ENCODE measurements at places on chromosomes 12 and 14.

DNA sequence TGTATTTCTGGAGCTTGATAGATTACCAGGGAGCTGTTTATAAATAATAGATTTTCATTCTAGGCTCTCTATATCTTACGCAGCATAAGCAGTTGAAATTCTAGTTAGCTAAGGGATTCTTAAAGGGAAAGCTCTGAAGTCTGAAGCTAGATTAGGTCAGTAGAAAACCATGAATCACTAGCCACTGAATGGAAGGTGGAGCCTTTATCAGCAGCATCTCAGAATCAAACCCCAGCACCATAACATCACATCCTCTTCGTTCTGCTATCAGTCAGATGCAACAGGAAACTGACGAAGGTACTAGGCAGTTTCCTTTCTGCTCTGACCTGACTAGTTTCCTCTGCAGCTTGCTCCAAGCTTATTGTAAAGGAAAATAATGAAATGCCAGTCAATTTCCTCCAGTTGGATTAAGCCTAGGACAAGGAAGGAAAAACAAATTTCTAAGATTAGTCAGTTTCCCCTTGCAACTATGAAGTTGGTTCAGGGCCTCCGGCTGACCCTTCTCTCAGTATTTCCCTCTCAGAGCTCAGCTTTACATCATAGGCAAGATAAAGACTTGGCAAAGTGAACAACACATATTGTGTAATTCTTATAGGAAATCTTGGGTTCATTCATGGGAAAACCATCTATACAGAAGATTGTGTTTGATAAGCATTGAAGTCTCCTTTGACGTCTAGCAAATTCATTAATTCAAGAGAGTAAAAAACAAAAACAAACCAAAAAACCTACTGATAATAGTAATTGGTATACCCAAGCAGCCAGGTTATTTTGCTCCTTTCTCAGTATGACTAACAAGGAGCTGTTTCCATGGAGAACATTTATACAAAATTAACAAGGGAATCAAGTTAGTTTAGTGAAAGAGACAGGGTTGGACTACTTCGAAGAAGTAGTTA is 43.4 kb upstream of the CFAP54 start:
- peak; percentile 33 for DNase-seq

DNA sequence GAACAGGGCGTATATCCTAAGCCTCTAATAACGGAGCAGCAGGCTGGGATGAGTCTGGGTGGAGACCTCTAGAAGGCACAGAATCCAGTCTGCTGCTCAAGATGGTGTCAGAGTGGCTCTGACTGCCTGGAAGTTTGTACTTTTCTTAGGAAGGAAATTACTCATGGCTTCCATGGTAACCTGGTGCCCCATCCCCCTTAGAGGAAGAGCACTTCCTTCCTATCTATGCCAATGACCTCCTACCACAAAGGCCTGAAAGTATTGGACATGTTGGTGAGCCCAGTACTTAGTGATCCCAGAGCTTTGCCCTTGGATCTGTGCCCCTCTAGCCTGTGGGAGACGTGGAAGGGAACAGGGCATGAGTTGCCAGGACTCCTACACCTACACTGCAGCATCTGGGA is 1.5 kb downstream of the BATF start:
- no peak for DNase-seq

DNA sequence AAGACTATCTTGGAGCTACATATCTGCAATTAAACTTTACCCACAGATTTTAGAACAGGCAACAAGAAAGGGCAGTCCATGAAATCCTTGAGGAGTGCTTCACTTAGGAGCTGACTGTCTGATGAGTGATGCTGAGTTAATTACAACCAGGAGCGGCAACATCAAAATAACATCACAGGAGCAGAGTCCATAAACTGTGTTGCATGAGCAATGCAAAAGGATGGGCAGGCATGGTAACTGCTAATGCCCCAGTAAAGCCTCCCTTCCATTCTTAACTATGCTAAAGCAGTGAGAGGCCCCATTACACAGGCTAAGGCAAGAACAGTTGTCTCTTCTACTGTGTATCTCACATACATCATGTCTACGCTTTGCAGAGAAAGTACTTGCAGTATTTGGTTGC is 156.6 kb downstream of the PAX9 start:
- DNase-seq, result no peak

GRCh38 chr12:4486980-4487379 is 41.4 kb upstream of the FGF6 start:
- no peak for DNase-seq

GRCh38 chr12:19312637-19313036 is 126.7 kb upstream of the AEBP2 start:
- no peak for DNase-seq

DNA sequence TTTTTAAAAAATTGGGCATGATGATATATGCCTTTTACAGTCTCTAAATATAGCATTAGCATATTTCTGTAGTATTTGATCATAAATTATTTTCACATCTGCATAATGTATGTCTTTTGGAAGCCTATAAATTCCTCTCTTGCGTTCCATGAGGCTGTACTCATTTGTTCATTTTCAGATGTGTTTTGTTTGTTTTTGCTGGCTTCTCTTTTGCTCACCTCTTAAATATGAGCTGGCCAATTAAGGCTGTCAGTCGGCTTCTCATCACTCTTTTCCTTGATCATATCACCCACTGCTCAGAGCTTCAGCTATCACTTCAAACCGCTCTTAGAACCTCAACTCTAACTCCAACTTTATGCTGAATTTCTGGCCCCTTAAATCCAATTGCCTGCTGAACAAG is 6.6 kb downstream of the TMEM263 start:
- DNase-seq, result no peak

DNA sequence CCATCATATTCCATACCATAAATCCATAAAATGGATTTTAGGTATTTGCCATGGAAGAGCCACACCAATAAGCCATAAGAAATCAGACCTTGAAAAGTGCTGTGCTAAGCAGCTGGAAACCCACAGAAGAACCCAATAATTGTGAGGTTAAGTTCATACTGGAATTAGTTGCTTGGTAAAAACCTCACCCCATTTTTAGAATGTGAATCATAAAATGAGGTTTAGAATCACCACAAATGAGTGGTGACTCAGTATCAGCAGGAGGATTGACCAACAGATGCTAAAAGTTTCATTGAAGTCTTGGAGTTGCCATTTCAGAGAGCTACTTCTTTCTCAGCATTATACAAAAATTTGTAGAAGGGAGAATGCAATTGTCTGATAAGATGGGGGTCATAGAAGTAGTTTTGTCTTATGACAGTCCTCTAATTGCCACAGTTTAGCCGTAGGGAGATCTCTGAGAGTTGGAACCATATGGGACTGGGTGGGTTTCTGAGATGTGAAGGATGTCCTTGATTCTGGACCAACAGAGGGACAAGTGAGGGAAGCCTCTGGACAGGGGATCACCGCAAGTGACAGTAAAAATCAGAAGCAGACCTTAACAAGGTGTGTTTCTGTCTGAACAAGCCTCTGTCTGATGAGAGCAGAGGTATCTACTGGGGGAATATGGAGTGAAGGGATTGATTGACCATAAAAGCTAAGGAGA is 1.4 kb upstream of the STON2 start:
- no peak for DNase-seq

GRCh38 chr14:93950948-93951634 is 23.9 kb downstream of the FAM181A start:
- no peak for DNase-seq

GRCh38 chr12:132363661-132364347 is 34.4 kb upstream of the GALNT9 start:
- DNase-seq, result no peak

GRCh38 chr12:53750812-53751335 is 905 bp downstream of the CISTR start:
- no peak for DNase-seq

GRCh38 chr14:68501614-68502052 is 291.2 kb downstream of the ZFP36L1 start:
- no peak for DNase-seq

DNA sequence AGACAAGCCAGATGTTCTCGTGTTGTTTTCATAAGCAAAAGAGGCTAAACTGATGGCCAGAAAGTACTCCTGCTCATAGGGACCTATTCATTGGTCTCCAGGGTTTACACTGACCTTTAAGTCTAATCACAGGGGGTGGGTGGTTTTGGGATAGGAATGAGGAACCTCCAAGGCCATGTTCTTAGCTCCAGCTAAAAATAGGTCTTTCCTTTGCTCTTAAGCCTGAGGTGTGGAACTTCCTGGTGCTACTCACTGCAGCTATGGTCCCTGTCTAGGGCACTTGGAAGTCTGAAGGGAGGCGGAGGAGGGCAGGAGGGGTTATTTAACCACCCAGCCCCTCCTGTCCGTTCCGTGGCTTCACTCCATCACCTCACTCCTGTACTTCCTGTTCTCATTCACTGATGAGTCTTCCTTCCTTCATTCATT is 18.6 kb downstream of the GPRC5A start:
- no peak for DNase-seq

DNA sequence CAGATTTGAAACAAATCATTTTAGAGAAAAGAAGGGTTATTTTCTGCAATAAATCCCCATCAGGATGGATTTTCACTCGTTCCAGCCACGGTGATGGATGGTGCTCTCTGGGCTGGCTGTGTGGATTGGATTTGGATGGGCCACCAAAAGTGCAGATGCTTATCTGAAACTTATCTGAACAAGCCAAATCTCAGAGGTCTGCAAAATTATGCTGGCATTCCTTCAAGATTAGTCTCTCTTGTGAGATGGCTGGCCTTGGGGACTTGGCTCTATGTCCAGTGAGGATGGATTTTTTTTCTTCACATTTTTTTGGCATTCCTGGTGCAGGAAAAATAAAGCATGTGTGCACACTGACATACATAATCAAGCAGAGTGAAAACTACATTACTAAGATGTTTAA is 341.9 kb downstream of the GXYLT1 start:
- no peak for DNase-seq

DNA sequence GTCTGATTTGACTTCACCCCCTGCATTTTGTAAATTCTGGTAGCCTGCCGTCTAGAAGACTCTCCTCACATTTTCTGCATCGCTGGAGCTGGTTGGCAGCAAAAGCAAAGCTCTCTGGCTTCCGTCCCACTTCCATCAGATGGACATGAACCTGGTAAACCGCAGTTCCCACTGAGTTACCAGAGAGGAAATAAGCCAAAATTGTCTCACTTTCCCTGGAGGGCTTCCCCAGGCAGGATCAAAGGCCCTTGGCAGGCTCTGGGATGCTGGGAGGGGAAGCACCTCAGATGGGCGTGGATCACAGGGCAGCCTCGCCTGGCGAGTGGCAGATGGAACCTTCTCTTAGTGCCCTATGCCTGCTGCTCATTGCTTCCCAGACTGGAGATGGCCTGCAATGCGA is 243.5 kb downstream of the TMEM132C start:
- no peak for DNase-seq

DNA sequence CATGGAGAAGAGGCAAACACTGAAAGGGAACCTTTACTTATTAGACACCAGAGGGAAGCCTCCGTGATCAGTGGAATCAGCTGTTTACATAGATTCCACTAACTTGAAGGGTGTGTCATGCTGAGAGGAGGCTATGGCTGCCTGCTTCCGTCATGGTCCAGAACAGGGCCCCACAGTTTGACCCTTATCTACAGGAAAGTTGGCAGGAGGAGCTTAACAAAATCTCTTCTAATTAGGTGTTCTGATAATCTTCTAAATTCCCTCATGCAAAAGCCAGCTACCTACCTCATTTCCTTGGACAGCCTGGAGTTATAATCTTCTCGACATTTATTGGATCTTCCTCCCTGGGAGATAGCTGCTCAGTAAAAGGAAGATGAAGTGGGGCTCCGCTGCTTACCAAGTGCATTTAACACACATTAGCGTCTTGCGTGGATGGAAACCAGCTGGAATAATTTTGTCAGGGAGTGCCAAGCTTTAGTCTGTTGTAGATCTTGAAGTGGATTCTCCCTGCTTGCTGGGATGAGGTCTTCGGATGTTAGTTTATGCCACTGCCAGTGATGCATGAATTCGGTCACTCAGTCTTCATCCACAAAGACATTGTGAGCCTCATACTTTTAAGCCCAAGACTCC is 171.0 kb downstream of the PAH start:
- no peak for DNase-seq

GRCh38 chr12:67659292-67659691 is 10.7 kb downstream of the DYRK2 start:
- DNase-seq, result no peak

DNA sequence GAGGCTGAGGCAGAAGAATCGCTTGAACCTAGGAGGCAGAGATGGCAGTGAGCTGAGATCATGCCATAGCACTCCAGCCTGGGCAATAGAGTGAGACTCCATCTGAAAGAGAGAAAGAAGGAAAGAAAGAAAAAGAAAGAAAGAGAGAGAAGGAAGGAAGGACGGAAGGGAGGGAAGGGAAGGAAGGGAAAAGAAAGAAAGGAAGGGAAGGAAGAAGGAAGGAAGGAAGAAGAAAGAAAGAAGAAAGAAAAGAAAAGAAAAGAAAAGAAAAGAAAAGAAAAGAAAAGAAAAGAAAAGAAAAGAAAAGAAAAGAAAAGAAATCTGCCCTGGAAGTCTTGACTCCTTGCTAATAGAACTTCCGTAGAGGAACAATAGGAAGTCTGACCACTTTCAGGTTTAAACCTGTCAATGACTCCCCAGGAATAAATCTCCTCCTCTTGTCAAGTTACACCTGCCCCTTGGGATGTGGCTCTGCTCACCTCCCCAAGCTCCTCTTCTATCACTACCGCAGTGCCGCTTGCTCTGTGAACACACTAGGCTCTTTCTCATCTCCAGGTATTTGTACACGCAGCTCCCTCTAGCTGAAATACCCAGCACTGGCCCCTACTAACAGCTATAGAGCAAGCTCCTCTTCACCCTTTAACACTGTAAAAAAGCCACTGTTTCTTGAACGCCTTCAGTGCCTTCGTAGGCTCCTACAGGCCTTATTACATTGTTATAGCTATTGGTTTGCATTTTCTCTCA is 773.1 kb upstream of the TBX3 start:
- DNase-seq, result no peak

DNA sequence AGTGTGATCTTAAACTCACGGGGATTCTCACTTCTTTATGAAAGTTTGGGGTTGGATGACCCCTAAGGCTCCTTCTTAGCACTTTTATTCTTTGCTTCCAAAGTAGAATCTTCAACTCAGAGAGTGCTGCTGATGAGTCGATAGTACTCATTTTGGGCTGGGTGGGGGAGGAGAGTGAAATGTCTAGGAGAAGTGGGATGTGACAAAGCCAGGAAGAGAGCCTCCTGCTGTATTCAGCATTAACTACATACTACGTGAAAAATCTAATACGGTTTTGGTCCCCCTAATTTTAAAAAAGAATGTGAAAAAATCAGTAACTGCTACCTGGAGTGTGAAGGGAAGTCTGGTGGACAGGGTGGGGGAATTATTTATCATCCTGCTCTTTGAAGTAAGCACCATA is 148.3 kb downstream of the SAMD4A start:
- no peak for DNase-seq

Data from activated T-cell treated with anti-CD3 and anti-CD28 coated beads for 4 hours (primary cell).